ENCODE measurements at places on chromosomes 13 and 19.

DNA sequence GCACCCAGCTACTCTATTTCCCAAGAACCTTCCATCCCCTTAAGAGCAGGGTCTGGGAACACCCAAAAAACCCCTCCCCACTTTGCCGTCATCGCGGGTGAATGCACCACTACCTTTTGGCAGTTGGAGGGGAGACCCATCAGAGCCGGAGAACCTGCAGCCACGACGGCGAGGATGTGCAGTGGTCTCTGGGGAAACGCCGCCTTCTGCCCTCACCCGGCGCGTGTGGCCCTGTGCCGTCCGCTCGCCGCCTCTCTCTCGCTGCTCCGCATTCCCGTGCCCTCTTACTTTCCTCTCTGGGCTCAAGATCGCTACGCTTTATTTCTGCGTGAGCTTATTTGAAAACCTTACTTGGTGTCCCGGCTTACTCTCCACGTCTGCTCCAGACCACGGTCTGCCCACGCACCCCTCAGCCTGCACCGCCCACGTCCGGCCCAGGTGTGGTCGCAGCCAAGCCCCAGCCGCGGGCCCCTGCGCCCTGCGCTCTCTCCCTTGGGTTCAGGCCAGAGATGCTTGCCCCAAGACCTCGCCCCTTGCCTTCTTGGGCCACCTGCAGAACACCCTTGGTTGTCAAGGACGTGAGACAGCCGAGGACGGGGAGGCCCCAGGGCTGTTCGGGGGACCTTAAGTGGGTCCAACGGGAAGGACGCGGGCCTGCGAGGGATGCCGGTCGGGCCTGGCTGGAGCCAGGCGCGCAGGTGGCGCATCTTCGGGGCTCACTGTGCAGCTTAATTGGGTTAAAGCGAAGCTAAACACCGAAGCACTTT is 2.0 kb upstream of the MAB21L1 start:
- no peak for DNase-seq

DNA sequence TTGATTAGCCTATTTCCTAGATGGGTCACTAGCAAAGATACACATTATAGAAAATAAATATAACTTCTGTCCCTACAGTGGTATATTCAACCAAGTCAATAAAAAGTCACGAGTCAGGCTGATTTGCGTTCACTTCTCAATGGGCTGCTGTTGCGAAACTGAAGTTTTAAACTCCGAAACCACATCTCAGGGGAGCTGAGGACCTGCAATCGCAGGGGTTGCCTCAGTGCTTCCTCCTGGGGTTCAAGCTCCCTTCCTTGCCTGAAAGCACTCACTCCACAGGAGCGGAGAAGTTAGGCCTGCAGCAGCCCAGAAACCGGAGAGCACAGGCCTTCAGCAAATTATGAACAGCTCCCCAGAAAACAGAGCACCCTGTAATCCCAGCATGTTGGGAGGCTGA is 39.6 kb downstream of the RAB20 start:
- DNase-seq: no peak

DNA sequence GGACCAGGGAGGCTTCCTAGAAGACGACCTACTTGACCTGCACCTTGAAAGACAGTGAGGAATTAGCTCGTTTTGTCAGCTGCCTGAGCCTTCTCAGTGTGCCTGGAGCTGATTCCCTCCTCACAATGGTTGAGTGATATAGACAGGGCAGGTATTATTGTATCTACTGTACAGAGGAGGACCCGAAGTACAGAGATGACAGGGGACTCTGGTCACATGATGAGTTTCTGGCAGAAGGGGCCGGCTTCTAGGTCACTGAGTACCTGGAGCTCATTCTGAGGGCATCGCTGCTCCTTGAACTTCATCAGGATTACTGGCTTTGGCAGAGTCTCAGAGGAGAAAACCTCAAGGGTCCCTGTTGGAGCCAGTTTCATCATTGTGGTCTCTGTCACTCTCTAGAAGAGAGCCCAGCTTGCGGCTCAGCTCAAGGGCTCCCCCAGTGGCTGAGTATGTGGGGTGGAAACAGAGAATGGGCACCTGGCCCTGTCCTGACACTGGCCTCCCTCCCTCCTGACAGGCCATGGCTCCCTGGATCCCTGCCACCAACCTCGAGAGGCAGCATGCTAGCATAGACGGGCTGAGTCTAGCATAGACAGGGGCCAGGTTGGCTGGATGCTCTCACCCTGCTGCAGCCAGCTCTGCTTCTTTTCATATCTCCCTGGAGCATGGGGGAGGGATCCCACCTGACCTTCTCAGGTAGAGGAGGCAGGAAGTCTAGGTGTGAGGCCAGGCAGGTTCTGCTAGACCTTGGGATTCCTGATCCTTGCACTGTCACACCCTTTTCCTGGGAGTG is 38.7 kb downstream of the NFIX start:
- no peak for DNase-seq

DNA sequence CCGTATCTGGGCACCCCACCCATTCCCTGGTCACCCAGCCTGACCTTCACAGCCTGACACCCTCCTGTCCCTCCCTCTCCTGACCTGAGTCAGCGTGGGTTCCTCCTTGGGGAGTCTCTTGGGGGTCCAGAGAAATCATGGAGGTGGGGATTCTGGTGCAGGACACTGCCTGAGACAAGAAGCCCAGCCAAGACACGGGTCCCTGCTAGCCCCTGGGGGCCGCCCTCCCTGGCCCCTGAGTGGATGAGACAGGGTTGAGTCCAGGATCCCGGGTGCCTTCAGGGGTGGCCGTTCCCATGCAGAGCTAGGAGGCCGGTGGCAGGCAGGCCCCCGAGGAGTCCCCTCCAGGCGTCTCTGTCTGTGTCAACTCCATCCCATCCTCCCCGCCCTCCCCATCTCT is 1.6 kb downstream of the MAP2K7 start:
- DNase-seq: no peak

- no peak for DNase-seq
These were observed at the start of gene FCER2 for GRCh38 chr19:7701654-7702457. FCER2 (minus strand) TSS chr19:7702131; CDS start chr19:7699760, 2,371 bp downstream.

DNA sequence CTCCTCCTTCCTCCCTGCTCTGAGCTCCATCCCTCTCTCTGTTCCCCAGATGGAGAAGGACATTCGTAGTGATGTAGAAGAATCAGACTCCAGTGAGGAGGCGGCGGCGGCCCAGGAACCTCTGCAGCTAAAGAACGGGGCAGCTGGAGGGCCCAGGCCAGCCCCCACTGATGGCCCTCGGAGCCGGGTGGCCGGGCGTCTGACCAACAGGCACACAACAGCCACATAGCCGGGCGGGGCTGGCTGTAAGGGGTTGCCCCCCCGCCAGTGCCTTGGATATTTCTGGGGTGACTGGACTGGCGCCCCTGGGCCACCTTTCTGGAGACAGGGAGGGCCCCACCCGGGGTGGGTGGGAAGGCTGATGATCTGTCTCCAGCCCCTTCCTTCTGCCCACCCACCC is 46.3 kb downstream of the CD320 start:
- no peak for DNase-seq

- no peak for DNase-seq
These were observed 448.9 kb downstream of the UQCRFS1 start for GRCh38 chr19:28764066-28764465.

DNA sequence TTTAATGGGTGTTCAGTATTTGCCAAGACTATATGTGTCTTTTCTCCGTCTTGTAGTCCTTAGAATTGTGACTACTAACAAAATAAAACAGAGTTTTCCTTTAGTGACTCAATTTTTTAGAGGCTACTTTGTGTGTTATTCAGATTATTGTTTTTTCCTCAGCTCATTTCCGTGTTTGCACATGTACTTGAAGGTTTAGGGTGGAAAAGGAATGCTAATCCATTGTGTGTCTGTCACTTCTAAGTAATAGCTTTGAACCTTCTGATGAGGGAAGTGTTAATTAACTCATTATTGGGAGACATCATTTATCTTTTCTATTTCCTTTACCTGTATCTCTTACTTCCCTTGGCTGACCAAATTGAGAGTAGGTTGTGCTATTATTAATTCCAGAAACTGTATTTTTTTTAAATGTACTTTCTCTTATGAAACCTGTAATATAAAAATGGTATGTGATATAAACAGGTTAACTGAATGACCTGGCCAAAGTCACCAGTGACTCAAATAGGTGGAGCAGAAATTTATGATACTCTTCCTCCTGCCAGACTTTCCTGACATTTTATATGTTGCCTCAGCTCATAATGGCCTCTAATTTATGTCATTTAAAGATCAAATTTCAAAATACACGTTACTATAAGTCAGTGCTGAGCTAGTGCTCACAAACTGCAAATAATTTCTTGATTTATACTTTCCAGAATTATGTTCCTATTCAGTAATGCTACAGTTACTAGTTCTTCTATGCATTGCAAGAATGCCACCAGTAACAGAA is 88.8 kb downstream of the LMO7 start:
- no peak for DNase-seq

DNA sequence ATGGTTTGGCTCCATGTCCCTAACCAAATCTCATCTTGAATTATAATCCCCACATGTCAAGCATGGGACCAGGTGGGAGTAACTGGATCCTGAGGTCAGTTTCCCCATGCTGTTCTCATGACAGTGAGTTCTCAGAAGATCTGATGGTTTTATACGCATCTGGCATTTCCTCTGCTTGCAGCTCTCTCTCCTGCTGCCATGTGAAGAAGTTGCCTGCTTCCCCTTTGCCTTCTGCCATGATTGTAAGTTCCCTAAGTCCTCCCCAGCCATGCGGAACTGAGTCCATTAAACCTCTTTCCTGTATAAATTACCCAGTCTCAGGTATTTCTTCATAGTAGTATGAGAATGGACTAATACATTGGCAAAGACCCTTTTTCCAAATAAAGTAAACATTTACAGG is 96.8 kb downstream of the TSHZ3 start:
- no peak for DNase-seq

- DNase-seq: no peak
These were observed 438 bp downstream of the PRKCSH start for GRCh38 chr19:11435833-11436313.

- no peak for DNase-seq
These were observed 16.6 kb upstream of the NPAS1 start for GRCh38 chr19:47002853-47003610.

DNA sequence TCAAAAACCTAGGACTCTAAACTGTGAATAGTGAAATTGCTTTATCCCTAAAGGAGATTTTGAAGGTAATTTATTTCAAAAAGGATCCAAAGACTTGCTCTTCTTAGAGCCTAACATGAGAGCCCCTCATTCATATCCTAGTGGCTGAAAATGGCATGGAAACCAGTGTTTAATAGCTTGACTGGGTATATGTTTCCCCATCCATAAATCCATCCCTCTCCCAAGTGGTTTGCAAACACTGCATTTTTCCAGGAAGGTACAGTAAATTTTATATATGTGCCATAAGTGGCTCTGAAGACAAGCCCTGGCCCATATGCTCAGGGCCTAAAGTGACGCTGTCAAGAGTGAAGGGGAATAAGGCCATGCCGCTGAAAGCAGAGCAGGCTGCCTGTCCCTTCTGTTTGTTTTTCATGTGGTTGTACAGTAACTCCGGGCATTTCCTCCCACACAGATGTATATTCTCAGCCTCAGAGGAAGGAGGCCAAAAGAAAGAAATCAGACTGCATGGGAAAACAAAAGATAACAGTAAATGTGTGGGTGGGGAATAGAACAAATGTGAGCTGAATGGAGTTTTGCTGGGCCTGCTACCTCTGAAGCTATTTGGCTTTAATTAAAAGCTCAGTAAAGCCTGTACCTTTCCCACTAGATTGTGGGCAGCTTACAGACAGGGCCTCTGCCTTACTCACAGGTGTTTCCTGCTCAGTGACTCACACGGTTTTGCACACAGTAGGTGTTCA is 181.9 kb downstream of the PCDH9 start:
- DNase-seq: no peak

- no peak for DNase-seq
These were observed 352.3 kb upstream of the TMTC4 start for GRCh38 chr13:101026736-101027398.

DNA sequence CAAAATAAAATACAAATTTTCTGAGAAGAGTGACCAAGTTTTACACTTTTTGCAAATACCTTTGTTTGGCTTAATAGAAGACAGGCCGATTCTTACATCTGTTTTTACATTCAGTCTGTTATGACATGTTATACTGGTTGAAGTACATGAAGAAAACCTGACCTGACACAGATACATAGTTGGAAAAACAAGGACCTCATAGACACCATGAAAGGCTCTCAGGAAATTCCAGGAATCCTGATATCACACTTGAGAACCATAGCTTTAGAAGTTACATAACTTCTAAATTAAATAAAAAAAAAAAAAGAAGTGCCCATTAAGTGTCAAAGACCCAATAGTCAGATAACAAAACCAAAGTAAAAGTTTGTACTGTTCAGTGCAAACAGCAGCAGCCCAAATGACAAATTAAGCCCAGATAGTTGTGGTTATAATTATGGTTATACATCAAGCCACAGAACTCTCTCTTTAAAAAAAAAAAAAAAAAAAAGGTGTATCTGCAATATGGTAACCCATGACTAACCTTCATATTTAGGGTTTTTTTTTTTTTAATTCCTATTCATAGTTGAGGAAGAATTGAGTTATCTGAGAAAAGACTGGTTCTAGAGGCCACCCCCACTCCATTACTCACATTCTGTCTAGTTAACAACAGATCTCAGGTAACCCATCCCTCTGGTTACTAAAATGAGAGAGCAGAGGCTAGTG is 19.8 kb downstream of the RBM26 start:
- DNase-seq: no peak

- no peak for DNase-seq
These were observed 940 bp upstream of the DCUN1D2 start for GRCh38 chr13:113491418-113491883.

- no peak for DNase-seq
These were observed 105.0 kb downstream of the SLC7A1 start for GRCh38 chr13:29490561-29490885.

GRCh38 chr19:18967358-18968146 is 26.5 kb upstream of the HOMER3 start:
- DNase-seq: no peak

DNA sequence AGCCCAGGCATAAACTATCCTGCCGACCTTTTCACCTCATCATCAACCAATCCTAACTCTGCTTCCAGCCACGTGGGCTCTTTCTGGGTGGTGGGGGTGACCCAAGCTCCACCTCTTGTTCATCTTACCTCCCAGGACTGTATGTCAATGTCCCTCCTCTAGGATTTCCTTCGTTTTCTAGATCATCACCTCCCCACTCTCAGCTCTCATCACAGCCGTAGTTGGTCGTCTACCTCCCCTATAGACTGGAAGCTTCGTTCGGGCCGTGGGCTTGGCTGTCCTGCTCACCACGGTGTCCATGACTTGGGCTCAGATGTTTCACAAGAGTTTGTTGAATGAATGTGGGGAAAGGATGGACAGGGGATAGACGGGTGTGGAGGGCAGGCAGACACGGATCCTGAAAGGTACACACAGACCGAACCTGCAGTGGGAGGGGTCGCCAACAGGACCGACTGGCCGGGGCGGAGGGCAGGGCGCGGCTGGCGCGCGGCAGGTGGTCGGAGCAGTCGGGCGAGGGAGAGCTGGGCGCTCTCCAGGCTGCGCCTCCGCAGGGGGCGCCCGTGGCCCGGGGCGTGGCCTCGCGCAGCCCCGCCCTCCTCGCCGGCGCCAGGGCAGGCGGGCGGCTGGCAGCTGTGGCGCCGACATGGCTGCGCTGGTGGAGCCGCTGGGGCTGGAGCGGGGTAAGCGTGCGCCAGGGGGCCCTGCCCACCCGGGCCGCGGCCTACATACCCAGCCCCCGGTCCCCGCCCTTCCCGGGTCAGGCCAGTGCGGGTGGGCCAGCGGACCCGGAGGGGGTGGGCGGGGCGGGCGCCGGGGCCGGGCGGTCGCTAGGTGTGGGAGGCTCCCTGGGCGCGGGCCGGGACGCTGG is at the start of gene LIN7B:
Gene LIN7B, plus strand, starts transcription at position 609 of the 868 bp plus-strand sequence. Its CDS starts 35 bp downstream, at position 644.
- DNase-seq: peak; percentile 85

GRCh38 chr19:42634409-42635232 is 39.9 kb upstream of the CEACAM8 start:
- DNase-seq: peak; percentile 56

Data from activated CD4-positive, CD25-positive, alpha-beta regulatory T cell treated with anti-CD3 and anti-CD28 coated beads, Interleukin-2, amount 50 U/mL, for 72 hours (primary cell).